ENCODE measurements at places on chromosomes 4 and X. TPM values are rescaled to one million over a fixed set of nuclear protein-coding genes. Genes with fewer than 3 reads are reported as not detected.

CDK16 gene
- 71.6 TPM for total RNA-seq

GRCh38 chr4:78984593-78984992 lies 45.4 kb upstream of the PAQR3 start:
- no peaks in the 10 kb centered on the region for H3K27me3 ChIP-seq
- H3K4me1 ChIP-seq, result no peaks in the 10 kb centered on the region
- DNase-seq, result no peak
- H3K36me3 ChIP-seq, result no peaks in the 10 kb centered on the region

PRDM8 gene
- 0.11 TPM for total RNA-seq

DNA sequence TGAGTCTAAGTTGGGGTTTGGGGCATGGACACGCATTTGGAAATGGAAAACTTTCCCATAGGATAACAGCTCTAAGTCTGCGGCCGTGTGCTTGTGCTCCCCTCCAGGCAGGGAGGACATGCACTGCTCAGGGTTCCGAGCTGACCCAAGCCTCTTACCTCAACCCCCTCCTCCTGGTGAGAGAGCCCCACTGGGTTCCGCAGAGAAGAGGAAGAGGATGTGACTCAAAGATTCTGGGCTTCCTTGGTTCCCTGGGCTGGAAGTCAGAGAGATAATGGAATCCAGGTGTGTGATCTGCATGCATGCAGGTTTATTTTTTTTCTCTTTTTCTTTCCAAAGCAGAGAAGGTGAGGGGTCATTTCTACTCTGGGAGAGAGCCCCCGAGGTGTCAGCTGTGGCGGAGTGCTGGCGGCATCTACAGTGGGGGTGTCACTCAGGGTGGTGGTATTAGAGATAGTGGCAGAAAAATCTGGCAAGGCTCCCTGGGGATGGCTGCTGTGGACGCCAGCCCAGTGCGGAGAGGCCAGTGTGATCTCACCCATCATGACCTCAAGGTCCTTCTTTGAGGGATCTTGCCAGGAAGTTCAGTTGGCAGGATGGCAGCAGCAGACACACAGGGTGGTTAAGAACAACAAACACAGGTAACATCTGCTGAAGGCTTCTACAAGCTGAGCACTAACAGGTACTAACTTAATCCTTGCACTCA lies 168.7 kb upstream of the HAND2 start:
- DNase-seq, result no peak
- no peaks in the 10 kb centered on the region for H3K4me1 ChIP-seq
- no peaks in the 10 kb centered on the region for H3K36me3 ChIP-seq
- no peak overlapping the region for H3K4me3 ChIP-seq
- no peaks in the 10 kb centered on the region for H3K27me3 ChIP-seq

DNA sequence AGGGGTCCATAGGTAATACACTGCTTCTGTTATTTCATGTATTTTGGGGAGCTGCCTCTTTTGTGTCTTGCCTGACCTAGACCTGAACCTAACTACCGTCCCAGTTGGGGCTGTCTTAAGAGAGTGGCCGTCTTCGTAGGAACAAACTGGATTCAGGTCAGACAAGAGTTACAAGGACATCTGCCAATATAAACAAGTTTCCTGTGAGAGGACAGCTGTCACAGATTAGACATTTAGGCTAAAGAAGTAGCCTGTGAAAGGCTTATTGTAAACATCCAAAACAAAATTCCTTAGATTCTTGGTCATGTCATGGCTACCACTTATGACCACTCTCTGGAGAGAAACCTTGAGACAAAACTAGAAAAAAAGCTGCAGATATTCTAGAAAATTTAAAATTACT lies 797.6 kb upstream of the AADAT start:
- DNase-seq, result no peak
- H3K27me3 ChIP-seq, result no peaks in the 10 kb centered on the region
- H3K27ac ChIP-seq, result no peak overlapping the region
- no peak overlapping the region for H3K4me3 ChIP-seq
- H3K36me3 ChIP-seq, result no peaks in the 10 kb centered on the region

HELT gene
- total RNA-seq, result not detected

ZXDB gene
- 6.3 TPM for total RNA-seq

TKTL2 gene
- not detected for total RNA-seq

MAGEA1 gene
- not detected for total RNA-seq

CLIC2 gene
- 16.8 TPM for total RNA-seq

MAB21L2 gene
- total RNA-seq, result not detected

RASSF6 gene
- 2.1 TPM for total RNA-seq

DNA sequence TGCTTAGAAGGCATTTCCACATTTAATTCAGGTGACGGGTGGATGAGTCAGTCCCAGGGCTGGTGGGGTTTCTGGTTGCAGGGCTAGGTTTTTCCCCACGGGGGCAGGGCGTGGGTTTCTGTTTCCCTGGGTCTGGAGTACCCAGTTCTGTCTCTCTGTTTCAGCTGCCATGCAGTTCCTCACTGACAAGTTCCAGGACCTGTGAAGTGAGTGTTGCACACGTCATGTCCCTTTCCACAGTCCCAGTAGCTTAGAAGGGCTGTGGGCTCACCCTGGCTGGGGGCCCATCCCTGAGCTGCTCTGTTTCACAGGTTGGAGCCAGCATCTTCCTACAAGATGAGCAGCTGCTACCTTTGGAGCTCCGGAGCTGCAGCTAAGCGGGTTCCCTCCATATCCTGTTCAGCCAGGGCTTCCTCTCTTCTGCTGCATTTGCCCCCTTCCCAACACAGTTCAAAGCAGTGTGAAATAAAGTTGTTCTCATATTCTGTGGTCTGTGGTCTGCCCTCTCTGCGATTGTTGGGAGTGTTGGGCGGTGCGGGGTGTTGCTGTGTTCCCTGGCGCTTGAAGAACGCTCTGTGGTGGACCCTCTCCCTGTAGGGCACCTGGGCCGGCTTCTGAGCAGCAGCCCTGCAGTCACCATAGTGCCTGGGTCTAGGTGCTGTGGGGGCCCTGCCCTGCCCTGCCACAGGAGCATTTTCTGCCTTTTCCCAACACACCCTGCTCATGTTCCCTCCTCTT lies 3.9 kb downstream of the LOC101059915 start:
- H3K36me3 ChIP-seq, result no peaks in the 10 kb centered on the region
- H3K4me3 ChIP-seq, result no peak overlapping the region
- no peak for DNase-seq
- H3K4me1 ChIP-seq, result no peaks in the 10 kb centered on the region
- H3K27me3 ChIP-seq, result no peaks in the 10 kb centered on the region

- DNase-seq, result no peak
- H3K27ac ChIP-seq, result no peak overlapping the region
- no peaks in the 10 kb centered on the region for H3K36me3 ChIP-seq
- H3K27me3 ChIP-seq, result no peaks in the 10 kb centered on the region
- no peaks in the 10 kb centered on the region for H3K4me1 ChIP-seq
- no peak overlapping the region for H3K4me3 ChIP-seq
These were observed 23.3 kb downstream of the MTHFD2L start for GRCh38 chr4:74181219-74181618.

- DNase-seq, result no peak
- no peaks in the 10 kb centered on the region for H3K4me1 ChIP-seq
- no peak overlapping the region for H3K4me3 ChIP-seq
- no peaks in the 10 kb centered on the region for H3K27me3 ChIP-seq
- no peak overlapping the region for H3K27ac ChIP-seq
These were observed 37.1 kb downstream of the HEPH start for GRCh38 chrX:66200855-66201795.

DNA sequence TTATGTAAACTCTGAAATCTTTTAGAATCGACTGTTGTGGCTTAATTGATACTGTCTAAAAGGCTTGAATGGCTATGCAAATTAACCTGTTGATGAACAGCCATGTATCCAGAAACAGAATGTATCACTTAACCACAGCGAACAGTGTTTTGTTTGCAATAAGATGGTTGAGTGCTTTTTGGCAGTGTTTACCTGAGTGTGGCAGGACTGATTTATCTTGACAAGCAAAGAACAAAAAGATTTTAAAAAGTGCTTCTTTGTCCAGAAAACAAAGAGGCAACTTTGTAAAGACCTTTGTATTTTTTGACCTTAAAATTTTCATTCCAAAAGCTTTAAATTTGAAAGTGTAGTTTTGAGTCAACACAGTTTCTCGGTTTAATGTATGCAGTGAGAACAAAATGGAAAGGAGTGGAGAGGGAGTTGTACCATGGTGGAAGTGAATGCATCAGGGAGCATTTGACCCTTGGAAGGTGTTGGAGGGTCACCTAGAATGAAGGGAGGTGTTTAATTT lies 18.0 kb downstream of the ARHGAP10 start:
- DNase-seq, result no peak
- H3K4me3 ChIP-seq, result no peak overlapping the region
- no peaks in the 10 kb centered on the region for H3K27me3 ChIP-seq

DNA sequence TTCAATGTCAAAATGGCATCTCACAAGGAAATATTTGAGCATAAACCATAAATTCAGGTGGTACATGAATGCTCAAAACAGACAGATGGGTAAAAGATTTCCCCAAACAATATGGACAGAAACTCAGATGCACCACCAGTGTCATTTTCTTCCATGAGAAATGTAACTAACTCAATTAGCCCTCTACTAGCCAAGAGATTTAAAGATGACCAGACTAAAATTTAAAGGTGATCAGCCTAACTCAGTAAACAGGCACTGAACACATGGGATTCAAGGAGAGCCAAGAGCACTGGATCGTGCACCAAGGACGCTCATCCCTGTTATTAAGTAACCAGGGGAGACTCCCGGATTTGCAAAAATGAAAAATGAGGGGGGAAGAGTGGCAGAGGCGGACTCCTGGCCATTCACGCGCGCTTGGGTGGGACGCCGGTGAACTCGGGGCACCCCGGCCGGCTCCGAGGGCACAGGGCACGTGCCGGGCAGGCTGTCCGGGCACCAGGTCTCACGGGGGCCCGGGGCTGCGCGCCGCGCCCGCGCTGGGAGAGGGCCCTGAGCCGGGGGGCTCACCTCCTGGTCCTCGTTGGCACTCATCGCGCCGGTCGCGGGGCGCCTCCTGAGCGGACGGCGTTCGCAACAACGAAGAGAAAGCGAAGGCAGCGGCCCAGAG lies 490 bp downstream of the RWDD4 start:
- peaks cover 19% of the 10 kb centered on the region for H3K4me1 ChIP-seq
- no peaks in the 10 kb centered on the region for H3K27me3 ChIP-seq
- H3K27ac ChIP-seq, result peak overlapping the region; percentile 94
- peak overlapping the region; percentile 89 for H3K4me3 ChIP-seq
- peak; percentile 33 for DNase-seq
- H3K36me3 ChIP-seq, result peaks cover under 1% of the 10 kb centered on the region

DNA sequence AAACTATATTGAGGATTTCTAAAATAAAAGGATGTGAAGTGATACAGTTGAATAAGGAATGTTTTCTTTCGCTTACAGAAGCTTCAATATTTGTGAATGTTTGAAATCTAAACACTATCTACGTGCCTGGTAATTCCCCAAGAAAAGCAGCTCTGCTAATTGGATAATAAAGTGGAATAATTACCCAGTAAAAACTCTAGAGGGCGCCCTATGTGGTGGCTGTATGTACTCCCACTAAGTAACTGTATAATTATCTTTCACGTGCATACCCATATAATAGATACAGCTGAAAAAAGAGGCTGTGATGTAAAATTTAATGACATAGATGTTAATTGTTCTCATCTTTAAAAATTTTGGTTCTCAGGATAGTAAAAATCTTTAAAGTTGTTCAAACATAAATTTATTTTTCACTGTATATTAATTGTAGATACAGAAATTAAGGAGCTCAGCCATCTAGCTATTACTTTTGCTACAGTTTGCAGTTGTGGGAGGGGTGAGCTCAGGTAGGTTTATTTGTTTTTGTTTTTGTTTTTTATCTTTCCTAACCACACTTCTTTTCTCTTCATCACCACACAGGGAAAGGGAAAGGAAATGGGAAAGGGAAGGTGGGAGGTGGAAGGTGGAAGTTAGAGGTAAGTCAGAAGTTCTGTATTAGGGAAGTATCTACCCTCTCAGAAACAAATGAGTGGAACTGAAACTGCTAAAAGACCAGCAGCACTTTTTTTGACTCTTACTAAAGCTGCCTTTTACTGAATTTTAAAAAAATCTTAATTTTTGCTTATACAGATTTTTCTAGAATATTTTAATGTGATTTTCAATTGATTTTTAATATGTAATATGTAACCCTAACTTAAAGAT lies 151.7 kb upstream of the RPS6KA6 start:
- no peaks in the 10 kb centered on the region for H3K4me1 ChIP-seq
- H3K27ac ChIP-seq, result no peak overlapping the region
- H3K4me3 ChIP-seq, result no peak overlapping the region
- no peaks in the 10 kb centered on the region for H3K27me3 ChIP-seq
- H3K36me3 ChIP-seq, result no peaks in the 10 kb centered on the region

- H3K36me3 ChIP-seq, result no peaks in the 10 kb centered on the region
- no peaks in the 10 kb centered on the region for H3K27me3 ChIP-seq
- peaks cover 9% of the 10 kb centered on the region for H3K4me1 ChIP-seq
- DNase-seq, result no peak
- H3K4me3 ChIP-seq, result no peak overlapping the region
These were observed 23.8 kb upstream of the HPSE start for GRCh38 chr4:83358410-83358809.

DNA sequence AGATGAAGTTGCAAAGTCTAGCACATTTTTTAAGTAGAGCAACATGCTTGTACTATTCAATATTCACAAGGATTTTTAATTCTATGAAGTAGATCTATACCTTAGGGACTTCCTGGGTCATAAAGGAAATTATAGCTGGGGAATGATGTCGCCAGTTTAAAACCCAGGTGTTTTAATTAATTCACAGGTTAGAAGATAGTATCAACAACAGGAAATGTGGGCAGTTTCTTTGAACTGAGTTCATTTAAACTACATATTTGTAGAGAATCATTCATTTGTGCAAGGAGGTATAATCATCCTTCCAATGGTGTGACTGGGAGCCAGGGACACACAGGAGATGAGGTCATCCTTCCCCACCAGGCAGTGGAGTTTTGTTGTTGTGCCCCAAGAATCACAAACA lies 181.3 kb upstream of the KLF3 start:
- H3K27ac ChIP-seq, result no peak overlapping the region
- H3K4me1 ChIP-seq, result no peaks in the 10 kb centered on the region
- no peaks in the 10 kb centered on the region for H3K27me3 ChIP-seq
- no peak overlapping the region for H3K4me3 ChIP-seq
- DNase-seq, result no peak
- H3K36me3 ChIP-seq, result no peaks in the 10 kb centered on the region

DGKK gene
- total RNA-seq, result not detected

SLC25A14 gene
- total RNA-seq, result 7.6 TPM

DNA sequence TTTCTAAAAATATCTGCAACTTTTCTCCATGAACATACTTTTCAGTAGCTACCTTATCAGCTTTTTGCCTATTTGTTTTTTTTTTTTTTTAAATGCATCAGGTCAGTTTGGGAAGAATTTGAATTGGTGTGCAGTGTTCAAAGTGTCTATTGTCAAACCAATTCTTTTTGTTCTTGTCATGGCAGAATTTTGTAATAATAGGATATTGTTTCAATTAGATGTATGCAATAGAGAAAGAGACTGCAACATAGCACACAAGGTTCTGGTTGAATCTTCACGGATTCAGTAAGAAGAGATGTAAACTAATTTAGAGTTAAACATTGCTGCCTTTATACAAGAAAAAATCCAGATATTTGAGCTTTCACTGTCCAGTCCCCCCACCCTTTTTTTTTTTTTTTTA lies 277.1 kb downstream of the GRID2 start:
- no peak overlapping the region for H3K4me3 ChIP-seq
- H3K27me3 ChIP-seq, result no peaks in the 10 kb centered on the region
- H3K36me3 ChIP-seq, result no peaks in the 10 kb centered on the region
- DNase-seq, result no peak
- no peaks in the 10 kb centered on the region for H3K4me1 ChIP-seq
